ENCODE measurements at places on chromosomes 3 and 15. TPM values are rescaled to one million over a fixed set of nuclear protein-coding genes. Genes with fewer than 3 reads are reported as not detected.

The CCR1 gene
- 2.3 TPM for polyA plus RNA-seq

The SPTBN5 gene
- polyA plus RNA-seq: 2.6 TPM

The HTR3E gene
- polyA plus RNA-seq: not detected

The ONECUT1 gene
- 0.19 TPM for polyA plus RNA-seq

The TMEM158 gene
- polyA plus RNA-seq: 9.4 TPM

The GCHFR gene
- 34.2 TPM for polyA plus RNA-seq

The LIPC gene
- polyA plus RNA-seq: 21.8 TPM

The FEZF2 gene
- polyA plus RNA-seq: not detected

The SLITRK3 gene
- 0.22 TPM for polyA plus RNA-seq

The FAM81A gene
- 19.9 TPM for polyA plus RNA-seq

The ZNF621 gene
- polyA plus RNA-seq: 23.5 TPM

The GOLGA6A gene
- 0.06 TPM for polyA plus RNA-seq

The MKRN3 gene
- 1.1 TPM for polyA plus RNA-seq

The GP5 gene
- polyA plus RNA-seq: 0.89 TPM

The CKMT1A gene
- polyA plus RNA-seq: 3.1 TPM

The TMED3 gene
- 71.5 TPM for polyA plus RNA-seq

The DCBLD2 gene
- 54.0 TPM for polyA plus RNA-seq

The BUB1B gene
- 31.3 TPM for polyA plus RNA-seq

The ACKR4 gene
- 1.6 TPM for polyA plus RNA-seq

The PSTPIP1 gene
- 0.69 TPM for polyA plus RNA-seq

The MGLL gene
- 29.3 TPM for polyA plus RNA-seq

The GOLGA8Q gene
- 1.1 TPM for polyA plus RNA-seq

The TIPARP gene
- polyA plus RNA-seq: 26.7 TPM

The HRG gene
- polyA plus RNA-seq: 2.1 TPM

The PML gene
- 27.5 TPM for polyA plus RNA-seq

The CCDC54 gene
- 0.11 TPM for polyA plus RNA-seq

The RTP3 gene
- polyA plus RNA-seq: not detected

The KLHL6 gene
- polyA plus RNA-seq: 1.1 TPM

The CPNE4 gene
- 0.27 TPM for polyA plus RNA-seq

The NUP210 gene
- polyA plus RNA-seq: 25.0 TPM

The CGNL1 gene
- 62.5 TPM for polyA plus RNA-seq

The IMPG2 gene
- polyA plus RNA-seq: 0.29 TPM
